HS-27A (cell line): ENCODE measurements at places on chromosomes 7 and 10.

- DNase-seq = no peak
Observed at GRCh38 chr7:104328296-104328969, at the start of gene LHFPL3. Gene LHFPL3 (plus strand): TSS chr7:104328603.

DNA sequence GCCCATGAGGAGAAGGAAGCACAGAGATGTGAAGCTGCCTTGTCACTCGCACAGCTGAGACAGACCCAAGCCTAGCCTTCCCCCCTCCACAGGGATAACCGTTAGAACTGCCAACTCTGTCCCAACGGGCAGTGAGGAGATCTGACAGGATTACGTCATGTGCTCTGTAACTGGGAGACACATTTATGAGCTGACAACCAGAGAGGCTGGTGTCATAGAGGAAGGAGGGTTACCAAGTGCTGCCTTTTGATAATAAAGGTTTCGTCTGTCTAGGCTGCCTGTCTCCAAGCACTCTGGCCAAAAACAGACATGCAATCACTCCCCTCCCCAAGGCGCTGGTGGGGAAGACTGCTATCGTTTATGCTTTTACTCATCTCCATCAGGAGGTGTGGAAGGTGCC, 165.9 kb downstream of the PLXNA4 start:
- no peak for DNase-seq

- DNase-seq = no peak
Observed at GRCh38 chr7:82078807-82079206, 309.0 kb upstream of the HGF start.

GRCh38 chr7:103065667-103066066, 8.9 kb downstream of the FBXL13 start:
- no peak for DNase-seq

GRCh38 chr7:45606931-45607330, 32.8 kb downstream of the ADCY1 start:
- DNase-seq = no peak

- DNase-seq = no peak
Observed at GRCh38 chr7:157177333-157177982, 38.7 kb downstream of the UBE3C start.

DNA sequence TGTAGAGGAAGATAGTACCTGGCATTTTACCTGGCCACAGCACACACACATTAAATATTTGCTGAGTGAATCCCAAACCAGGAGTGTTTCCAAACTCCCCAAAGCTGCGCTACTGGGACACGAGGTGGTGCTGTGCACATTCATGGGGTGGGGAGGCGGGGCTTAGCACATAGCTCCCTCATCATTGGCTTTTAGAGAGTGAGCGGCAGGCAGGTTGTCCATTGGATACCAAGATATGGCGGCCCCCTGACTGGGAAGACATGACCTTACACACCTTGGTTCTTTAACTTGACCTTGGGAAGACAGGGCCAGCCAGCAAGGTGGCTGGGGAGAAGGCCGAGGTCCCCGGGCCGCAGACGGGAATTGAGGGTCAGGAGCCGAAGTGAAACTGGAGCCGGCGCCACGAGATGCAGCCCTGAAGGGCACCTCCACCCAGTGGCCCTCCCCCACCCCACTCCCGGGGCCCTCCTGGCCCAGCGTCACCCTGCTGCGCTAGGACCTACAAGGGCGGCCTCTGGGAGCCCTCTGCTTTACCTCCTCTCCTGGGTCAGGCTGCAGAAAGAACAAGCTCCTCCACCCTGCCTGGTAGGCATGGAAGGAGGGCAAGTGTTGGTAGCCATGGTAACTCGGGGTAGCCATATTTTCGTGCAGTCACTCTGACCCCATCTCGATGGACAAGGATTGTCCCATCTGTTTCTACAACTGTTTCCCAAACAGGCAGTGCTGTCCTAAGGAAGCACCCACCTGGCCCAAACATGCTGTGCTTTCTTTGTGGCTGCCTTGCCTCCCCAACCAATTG, 24.0 kb downstream of the TMEM176A start:
- no peak for DNase-seq
